ENCODE measurements at places on chromosomes 3 and 15.

- DNase-seq: no peak
Measured at GRCh38 chr3:124839896-124840295, 47.3 kb downstream of the ITGB5 start.

DNA sequence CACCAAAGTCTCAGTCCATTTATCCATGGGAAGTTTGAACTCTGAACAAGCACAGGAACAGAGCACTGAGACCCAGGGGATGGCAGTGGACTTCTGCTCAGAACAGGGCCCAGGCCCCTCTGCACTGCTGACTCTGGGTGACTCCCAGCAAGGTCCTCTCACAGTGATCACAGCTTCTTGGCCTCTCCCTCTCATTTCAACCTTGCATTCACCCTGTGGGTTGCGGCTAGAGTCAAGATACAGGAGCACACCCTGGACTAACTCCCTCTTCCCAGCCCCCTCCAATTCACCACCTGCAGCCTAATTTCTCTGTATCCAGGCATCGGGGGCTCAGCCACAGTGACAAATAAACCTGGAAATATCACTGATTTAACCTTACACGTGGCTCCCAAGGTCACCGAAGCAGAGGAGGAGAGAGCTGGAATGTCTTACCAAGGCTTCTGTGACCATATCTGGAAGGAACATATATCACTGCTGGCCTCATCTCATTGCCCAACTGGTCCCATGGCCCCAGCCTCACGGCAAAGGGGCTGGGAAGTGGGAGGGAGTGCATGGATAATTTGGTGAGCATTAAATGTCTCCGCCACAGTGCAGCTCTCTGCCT, 1.2 kb downstream of the RTP3 start:
- DNase-seq: no peak

DNA sequence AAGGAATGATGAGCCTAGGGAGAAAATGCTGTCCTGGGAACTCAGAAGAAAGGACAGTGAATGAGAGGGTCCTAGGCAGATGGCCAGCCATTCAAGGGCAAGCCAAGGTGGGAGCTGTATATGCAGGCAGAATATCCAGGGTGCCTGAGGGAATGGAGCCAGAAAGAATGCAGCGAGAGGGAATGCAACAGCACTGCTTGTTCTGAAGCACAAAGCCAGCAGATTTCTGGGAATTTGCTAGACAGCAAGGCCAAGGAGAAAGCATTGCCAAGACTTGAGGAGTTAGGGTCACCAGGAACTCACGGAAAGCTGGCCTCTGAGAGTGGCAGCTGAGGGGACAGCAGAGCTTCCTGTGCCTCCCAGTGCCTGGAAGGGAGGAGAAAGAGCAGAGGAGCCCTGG, 200.6 kb downstream of the MYRIP start:
- DNase-seq: no peak

DNA sequence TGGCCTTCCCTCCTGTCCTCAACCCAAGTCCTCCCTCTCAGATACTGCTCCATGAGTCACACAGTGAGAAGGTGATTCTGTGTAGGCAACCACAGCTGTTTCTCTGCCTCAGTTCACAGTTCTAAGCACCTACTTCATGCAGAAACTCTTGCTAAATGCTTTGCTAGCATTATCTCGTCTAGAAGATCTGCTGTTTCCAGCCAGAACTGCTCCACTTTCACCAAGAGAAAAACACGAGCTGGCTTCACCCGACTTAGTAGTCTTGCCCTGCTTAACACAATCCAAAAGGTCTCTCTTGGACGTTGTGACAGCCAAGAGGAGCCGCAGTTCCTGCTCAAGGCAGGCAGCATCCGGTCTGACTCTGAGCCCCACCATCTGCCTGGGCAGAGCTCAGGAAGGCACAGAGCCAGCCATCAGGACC, 272.1 kb downstream of the UACA start:
- DNase-seq: no peak

GRCh38 chr3:40166997-40167396, 142.5 kb upstream of the EIF1B start:
- DNase-seq: no peak

GRCh38 chr15:45529613-45530012, 7.1 kb upstream of the SLC30A4 start:
- DNase-seq: no peak

DNA sequence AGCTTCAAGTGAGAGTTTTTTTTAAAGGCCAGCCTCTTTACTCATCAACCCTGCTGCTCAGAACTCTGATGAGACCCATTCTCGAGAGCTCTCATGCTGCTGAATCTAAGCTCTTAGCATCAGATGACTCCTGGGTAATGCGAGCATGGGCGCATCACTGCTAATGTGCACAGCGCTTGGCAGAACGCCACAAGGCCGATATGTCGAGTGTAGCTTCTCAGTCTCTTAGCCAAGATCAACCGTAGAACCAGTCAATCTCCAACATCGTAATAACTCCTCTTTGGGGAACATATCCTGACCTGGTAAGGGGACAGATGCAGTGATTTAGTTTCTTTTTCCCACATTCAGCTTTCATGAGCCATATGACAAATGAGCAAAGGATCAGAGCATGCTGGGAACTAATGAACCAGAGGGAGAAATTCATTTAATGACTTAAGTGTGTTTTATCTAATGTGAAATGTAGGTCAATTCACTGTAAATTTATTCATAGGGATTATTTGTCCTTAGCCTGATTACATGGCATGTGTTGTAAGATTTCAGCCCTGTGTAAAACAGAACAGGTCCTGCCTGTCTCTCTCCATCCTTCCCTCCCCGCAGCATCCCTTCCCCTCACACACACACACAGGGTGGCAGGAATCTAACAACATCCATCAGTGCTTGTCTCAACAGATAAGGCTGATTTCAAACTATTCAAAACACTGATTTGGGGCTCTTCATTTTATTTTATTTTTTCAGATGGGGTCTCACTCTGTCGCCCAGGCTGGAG, 195.4 kb upstream of the C2CD4B start:
- no peak for DNase-seq

DNA sequence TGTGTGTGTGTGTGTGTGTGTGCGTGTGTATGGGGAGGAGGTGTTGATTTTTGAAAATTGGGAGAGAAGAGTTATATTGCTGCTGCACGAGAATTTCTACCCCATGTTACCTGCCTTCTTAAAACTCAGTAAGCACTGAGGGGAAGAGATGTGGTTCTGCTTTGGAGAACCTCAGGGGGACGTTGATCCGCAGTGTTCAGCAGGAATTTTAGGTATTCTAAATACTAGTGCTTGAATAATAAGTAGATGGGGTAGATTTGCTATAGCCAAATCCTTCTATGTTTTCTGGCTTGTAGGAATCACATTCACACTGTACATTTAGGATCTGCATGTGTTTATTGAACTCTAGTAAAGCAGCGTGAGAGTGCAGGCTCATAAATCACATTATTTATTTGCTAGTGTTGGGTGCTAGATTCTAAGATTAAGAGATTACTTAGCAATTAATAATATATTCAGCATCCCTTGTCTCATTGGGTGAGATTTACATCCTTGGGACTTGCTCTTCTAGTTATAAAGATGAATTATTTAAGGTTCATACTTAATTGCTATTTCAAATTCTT, 268.1 kb downstream of the MFSD1 start:
- no peak for DNase-seq

DNA sequence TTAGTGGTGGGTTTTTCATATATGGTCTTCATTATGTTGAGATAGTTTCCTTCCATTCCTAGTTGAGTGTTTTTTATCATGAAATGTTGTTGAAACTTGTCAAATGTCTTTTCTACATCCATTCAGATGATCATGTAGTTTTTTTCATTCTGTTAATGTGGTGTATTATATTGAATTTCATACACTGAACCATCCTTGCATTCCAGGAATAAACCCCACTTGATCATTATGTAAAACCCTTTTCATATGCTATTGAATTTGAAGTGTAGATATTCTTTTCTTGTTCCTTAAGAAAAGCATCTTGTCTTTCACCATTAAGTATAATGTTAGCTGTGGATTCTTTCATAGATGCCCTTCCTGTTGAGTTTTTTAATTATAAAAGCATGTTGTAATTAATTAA, 42.9 kb downstream of the PIAS1 start:
- no peak for DNase-seq

DNA sequence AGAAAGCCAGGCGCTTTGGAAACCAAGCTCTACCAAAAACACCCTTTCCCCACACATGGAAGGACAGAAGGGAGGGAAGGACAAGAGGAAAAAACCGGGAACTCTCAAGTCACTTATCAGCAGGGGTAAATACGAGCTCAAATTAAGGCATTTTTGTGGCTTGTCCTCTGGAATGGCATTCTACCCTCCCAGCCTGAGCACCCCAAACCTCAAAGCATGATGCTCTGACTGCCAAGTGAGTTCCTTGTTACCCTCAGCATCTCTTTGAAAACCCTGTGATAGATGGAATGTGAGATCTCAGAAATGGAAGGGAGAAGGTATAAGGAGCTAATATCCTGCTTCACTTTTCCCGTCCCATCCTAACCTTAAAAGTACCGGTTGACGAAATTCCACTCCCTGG, 8.1 kb upstream of the CSPG5 start:
- DNase-seq: no peak

- DNase-seq: no peak
Measured at GRCh38 chr3:133745981-133746711, at the start of gene TF. TF (plus strand) TSS chr3:133746393; CDS start chr3:133746441, 48 bp downstream.

DNA sequence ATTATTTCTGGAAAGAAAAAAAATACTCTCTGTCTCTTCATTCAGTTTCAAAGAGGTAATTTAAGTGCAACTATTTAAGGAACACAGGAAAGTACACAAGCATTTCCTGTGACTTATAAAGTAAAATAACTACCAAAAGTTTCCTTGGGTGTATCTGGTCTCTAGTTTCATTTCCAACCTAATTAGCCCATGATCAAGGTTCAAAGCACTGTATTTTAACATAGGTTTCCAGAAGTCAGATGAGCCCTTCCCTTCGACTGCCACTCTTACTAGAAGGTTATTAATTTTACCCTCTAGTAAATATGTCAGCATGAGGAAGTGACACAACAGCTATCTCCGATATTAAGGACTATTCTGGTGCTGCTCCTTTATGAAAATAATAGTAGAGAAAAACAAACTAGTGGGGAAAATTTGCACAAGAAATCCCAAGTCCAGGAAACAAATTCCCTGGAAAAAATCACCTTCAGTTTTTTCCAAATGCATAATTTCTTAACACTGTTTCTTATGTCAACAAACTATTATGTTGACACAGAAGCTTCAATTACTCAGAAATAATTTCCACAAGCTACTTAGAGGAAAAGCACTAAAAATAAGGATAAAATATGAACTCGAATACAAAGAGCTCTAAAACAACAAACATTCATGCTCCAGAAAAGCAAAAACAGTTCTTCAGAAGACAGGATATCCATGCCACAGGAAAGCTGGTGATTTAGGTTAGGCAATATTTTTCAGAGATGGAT, 35.3 kb downstream of the CCPG1 start:
- no peak for DNase-seq

DNA sequence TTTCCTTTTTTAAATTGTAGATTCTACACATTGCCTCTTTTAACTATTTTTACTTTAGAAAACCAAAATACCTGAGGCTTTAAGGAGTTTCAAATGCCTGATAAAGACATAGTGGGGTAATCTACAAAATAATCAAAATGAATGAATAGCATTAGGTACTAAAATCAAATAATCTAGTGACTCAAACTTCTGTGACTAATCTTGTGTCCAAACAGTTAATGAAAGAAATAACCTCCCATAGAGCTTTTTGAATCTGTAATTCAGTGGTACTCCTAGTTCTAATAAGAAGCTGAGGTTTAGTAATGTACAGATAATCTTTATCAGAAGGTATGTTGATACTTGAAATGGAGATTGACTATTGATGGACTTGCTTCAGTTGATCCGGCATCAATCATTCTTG, 53.0 kb downstream of the DTWD1 start:
- DNase-seq: no peak

DNA sequence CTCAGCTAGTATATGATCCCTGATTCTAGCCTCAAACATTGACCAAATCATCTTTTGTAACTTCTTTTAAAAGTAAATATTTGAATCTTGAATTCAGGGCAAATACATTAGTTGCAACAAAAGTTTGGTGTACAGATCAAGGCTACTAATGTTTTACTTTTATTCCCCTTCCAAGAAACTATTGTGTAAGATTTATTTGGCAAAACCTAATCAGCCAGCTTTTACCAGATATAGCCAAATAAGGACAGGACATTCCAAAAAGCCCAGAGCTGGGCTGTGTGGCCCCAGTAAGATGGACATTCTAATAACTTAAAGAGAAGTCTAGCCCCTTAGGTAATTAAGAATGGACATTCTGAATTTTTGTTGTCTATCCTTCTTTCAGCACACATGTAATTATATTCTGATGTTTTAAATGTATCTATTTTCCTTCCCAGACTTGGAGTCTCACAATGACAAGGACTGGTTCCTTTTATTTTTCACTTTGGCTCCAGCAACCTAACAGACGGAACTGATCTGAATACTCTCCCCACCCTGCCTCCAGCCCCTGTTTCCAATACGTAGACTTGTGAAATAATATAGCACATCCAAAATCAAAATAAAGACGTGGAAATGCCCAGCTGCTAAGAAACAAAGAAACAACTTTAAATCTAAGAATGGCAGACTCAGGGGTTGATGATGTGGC, 48.1 kb downstream of the STARD5 start:
- no peak for DNase-seq

- DNase-seq: no peak
Measured at GRCh38 chr3:72872183-72872582, 15.7 kb upstream of the GXYLT2 start.

DNA sequence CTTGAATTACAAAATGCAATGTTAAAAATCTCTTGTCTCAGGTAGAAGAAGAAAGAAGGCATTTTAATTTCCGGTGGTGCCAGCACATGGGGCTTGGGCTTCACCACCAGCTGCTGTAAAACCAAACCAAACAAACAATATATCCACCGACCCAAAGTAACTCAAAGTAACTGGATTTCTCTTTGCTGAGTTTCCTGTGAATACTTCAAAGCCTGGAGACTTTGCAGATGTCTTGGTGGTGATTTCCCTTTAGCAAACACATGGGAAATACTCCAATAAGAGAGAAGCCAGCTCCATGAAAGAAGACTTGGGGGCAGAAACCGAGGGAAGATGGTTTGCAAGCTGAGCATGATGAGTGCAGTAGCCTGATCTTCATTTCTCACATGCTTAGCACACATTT, 62.6 kb downstream of the EIF4E3 start:
- no peak for DNase-seq

GRCh38 chr3:66107855-66108254, 69.1 kb upstream of the MAGI1 start:
- DNase-seq: no peak

GRCh38 chr3:188976407-188976806, 195.4 kb upstream of the TPRG1 start:
- DNase-seq: no peak

GRCh38 chr15:57743424-57743823, 36.9 kb downstream of the POLR2M start:
- no peak for DNase-seq

- no peak for DNase-seq
Measured at GRCh38 chr3:98376631-98377030, 13.8 kb upstream of the OR5K3 start.

GRCh38 chr3:124792341-124793040, 62.2 kb downstream of the UMPS start:
- DNase-seq: no peak

GRCh38 chr3:45204136-45204535, 22.0 kb downstream of the TMEM158 start:
- no peak for DNase-seq

- DNase-seq: no peak
Measured at GRCh38 chr3:98329392-98330124, 24.1 kb upstream of the OR5K4 start.

Measured in D721Med (cell line).